ENCODE measurements at places on chromosomes 6 and 20. TPM values are rescaled to one million over a fixed set of nuclear protein-coding genes. Genes with fewer than 3 reads are reported as not detected.

DNA sequence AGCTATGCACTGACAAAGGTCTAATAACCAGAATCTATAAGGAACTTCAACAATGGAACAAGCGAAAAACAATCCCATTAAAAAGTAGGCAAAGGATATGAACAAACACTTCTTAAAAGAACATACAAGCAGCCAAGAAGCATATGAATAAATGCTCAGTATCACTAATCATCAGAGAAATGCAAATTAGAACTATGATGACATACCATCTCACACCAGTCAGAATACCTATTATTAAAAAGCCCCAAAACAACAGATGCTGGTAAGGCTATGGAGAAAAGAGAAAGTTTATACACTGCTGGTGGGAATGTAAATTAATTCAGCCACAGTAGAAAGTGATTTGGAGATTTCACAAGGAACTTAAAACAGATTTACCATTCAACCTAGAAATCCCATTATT, 211.8 kb downstream of the EDN1 start:
- no peak for DNase-seq
- H3K27ac ChIP-seq, result no peak overlapping the region
- no peaks in the 10 kb centered on the region for H3K27me3 ChIP-seq
- no peak overlapping the region for H3K4me3 ChIP-seq

DNA sequence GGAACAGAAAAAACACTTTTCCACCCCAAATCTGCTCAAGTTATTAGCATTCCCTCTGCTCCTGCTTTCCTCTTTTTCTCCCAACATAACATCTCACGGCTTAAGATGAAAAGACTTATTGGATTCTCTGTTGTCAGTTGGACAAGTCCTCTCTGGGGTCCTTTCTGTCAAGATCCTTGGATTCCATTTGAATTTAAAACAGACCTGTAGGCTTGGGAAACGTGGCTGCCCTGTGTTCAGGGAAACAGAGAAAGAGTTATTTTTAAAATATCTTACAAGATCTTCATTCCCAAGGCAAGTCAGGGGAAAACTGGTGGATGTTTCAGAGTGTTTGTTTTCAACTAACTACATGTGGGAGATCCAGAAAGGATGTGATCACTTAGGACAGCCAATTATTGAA, 322.9 kb downstream of the SAMD5 start:
- H3K4me1 ChIP-seq, result no peaks in the 10 kb centered on the region
- H3K4me3 ChIP-seq, result no peak overlapping the region
- peaks cover 5% of the 10 kb centered on the region for H3K27me3 ChIP-seq
- DNase-seq, result no peak
- no peaks in the 10 kb centered on the region for H3K36me3 ChIP-seq

The CCN6 gene
- total RNA-seq, result not detected

GRCh38 chr6:34031625-34032383, 114.1 kb downstream of the GRM4 start:
- H3K4me1 ChIP-seq, result no peaks in the 10 kb centered on the region
- H3K36me3 ChIP-seq, result no peaks in the 10 kb centered on the region
- DNase-seq, result no peak
- H3K27me3 ChIP-seq, result peaks cover 18% of the 10 kb centered on the region
- H3K27ac ChIP-seq, result no peak overlapping the region
- H3K4me3 ChIP-seq, result no peak overlapping the region

GRCh38 chr6:38567436-38567835, 72.3 kb downstream of the BTBD9 start:
- no peaks in the 10 kb centered on the region for H3K36me3 ChIP-seq
- H3K4me3 ChIP-seq, result no peak overlapping the region
- H3K27ac ChIP-seq, result no peak overlapping the region
- no peaks in the 10 kb centered on the region for H3K27me3 ChIP-seq
- peak; percentile 74 for DNase-seq
- peaks cover 14% of the 10 kb centered on the region for H3K4me1 ChIP-seq

DNA sequence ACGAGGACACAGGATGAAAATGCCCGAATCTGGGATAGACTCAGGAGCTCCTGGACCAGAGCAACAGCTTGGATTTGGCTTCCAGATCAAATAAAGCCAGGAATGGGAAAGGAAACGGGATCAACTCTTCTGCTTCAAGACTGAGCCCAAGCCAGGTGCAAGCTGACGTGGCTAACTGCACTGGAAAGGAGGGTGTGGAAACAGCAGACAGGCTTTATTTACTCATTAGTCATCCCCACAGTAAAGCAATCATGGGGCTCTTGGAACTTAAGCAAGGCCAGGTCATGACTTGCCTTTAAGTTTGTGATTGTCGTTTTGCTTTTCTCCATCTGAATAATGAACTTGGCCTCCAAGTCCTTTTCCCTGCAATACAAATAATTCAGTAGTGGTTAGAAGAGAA, 45.2 kb downstream of the KIF16B start:
- H3K4me1 ChIP-seq, result peaks cover 3% of the 10 kb centered on the region
- no peak for DNase-seq
- no peak overlapping the region for H3K27ac ChIP-seq
- no peak overlapping the region for H3K4me3 ChIP-seq
- H3K27me3 ChIP-seq, result no peaks in the 10 kb centered on the region

GRCh38 chr6:16474772-16475493, 236.5 kb downstream of the GMPR start:
- H3K27me3 ChIP-seq, result no peaks in the 10 kb centered on the region
- DNase-seq, result no peak
- peaks cover 10% of the 10 kb centered on the region for H3K4me1 ChIP-seq
- H3K4me3 ChIP-seq, result no peak overlapping the region
- H3K27ac ChIP-seq, result no peak overlapping the region

The TRIM31 gene
- not detected for total RNA-seq

The TSHZ2 gene
- total RNA-seq, result 4.9 TPM

DNA sequence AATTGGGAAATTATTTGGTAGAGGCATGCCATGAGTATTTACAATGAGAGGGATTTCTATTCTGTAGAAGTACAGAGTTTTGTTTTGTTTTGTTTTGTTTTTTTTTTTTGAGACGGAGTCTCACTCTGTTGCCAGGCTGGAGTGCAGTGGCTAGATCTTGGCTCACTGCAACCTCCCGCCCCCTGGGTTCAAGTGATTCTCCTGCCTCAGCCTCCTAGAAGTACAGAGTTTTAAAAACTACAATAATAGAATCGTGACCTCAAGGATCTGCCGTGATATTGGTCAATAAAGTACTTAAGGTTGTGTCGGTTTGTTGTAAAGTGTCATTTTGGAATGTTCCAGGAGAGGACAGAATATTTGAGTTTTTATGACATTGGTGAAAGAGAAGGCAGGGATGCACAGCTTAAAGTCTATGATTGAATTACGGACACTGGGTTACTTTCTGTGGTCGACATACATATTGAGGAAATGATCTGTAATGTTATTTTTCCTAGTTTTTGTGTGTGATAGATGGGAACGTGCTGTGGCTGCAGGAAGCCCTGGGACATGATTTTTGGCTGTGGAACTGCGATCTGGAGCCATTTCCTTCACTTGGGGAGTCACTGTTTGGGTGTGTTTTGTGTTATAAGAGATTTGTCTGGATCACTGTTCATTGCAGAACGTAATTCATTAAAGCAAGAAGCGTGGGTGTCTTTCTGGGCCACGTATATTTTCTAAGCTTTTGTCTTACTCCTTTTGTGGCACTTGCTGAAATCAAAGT, 59.6 kb downstream of the TIAM2 start:
- H3K4me1 ChIP-seq, result no peaks in the 10 kb centered on the region
- H3K27me3 ChIP-seq, result no peaks in the 10 kb centered on the region
- no peak overlapping the region for H3K27ac ChIP-seq
- H3K4me3 ChIP-seq, result no peak overlapping the region

DNA sequence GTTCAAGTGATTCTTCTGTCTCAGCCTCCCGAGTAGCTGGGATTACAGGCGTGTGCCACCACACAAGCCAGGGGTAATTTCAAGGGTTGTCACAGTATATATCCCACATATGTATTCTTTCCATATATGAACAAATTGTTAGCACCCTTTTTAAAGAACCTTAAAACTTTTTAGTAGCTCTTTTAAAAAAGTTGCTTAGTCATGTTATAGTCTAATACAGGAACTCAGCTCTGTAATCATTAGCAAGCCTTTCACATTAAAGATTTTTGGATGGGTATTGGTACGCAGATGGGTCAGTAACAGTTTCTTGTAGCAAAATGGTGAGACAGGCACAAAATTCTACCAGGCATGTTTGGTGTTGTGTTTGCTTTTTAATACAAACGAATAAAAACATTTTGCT, 10.9 kb downstream of the AMD1 start:
- peaks cover 77% of the 10 kb centered on the region for H3K4me1 ChIP-seq
- DNase-seq, result no peak
- H3K27me3 ChIP-seq, result no peaks in the 10 kb centered on the region
- H3K4me3 ChIP-seq, result no peak overlapping the region
- peak overlapping the region; percentile 42 for H3K27ac ChIP-seq

DNA sequence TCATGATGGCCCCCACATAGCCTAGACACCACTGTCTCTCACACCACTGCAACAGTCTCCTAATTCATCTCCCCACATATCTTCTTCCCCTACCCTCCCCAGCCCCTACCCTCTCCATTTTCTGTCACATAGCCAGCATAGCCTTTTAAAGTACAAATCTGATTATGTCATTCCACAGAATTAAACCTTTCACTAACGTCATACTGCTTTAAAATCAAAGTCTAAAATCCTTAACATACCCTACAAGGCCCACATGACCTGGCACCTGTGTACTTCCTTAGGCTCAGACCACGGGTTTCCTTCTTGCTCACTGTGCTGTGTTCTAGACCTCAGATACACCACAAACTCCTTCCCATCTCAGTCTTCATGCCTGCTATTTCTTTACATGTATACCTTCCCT, 5.9 kb downstream of the OSTM1 start:
- H3K36me3 ChIP-seq, result peaks cover 22% of the 10 kb centered on the region
- peaks cover 10% of the 10 kb centered on the region for H3K4me1 ChIP-seq
- no peak for DNase-seq
- no peaks in the 10 kb centered on the region for H3K27me3 ChIP-seq

GRCh38 chr20:1083431-1084080, 34.8 kb upstream of the PSMF1 start:
- H3K27ac ChIP-seq, result no peak overlapping the region
- H3K27me3 ChIP-seq, result no peaks in the 10 kb centered on the region
- no peaks in the 10 kb centered on the region for H3K36me3 ChIP-seq
- DNase-seq, result no peak
- no peaks in the 10 kb centered on the region for H3K4me1 ChIP-seq

The C20orf96 gene
- total RNA-seq, result 4.5 TPM

The ADGRF1 gene
- not detected for total RNA-seq

- H3K4me1 ChIP-seq, result no peaks in the 10 kb centered on the region
- no peaks in the 10 kb centered on the region for H3K36me3 ChIP-seq
- no peak overlapping the region for H3K27ac ChIP-seq
- no peak overlapping the region for H3K4me3 ChIP-seq
Measured at GRCh38 chr6:76684875-76685274, 612.4 kb upstream of the IMPG1 start.

DNA sequence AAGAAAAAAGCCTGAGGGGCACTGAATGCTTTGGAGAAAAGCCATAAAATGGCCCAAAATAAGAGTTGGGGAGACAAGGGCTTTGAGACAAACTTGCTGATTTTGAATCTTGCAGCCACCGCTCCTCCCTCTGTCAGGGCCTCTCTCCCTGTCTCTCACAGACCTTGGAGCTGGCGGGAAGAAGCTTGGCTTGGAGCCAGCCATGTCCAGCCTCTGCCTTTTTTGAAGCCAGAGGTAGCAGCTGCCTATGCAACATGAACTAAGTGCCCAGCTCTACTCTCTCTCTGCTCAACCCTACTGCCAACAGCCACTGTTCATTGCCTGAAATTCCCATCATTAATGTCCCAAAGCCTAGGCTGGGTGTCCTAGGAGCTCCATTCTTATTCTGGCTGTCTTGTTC, 63.7 kb upstream of the CTNNBL1 start:
- H3K27ac ChIP-seq, result no peak overlapping the region
- H3K36me3 ChIP-seq, result no peaks in the 10 kb centered on the region
- peak; percentile 12 for DNase-seq
- H3K4me3 ChIP-seq, result no peak overlapping the region

DNA sequence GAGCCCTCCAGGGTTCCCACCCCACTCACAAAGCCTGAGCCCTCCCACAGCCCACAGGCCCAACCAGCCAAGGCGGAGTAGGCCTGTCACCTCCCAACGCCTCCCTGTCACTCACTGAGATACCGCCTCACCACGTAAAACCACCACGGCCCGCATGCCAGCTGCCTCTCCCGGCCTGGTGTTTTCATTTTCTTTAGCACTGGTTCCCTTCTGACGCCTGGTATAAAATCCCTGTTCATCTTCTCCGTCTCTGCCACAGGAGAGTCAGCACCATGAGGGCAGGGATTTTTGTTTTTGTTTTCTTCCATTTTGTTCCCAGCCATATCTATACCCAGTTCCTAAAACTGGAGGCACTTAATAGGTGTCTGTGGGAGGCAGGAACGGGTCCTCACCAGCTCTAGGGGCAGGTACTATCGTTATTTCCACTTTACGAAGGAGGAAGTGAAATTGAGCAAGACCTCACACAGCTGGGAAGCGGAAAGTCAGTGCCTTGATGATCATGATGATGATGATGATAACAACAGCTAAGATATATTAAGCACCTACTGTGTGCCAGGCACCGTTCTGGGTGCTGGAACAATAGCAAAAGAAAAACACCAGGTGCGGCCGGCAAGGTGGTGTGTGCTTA, 58.6 kb downstream of the SNAI1 start:
- no peak overlapping the region for H3K27ac ChIP-seq
- H3K4me1 ChIP-seq, result peaks cover 11% of the 10 kb centered on the region
- H3K4me3 ChIP-seq, result no peak overlapping the region
- DNase-seq, result no peak
- no peaks in the 10 kb centered on the region for H3K36me3 ChIP-seq

The OR12D3 gene
- total RNA-seq, result not detected

GRCh38 chr20:62921119-62921687, 5.1 kb downstream of the DIDO1 start:
- no peak for DNase-seq
- no peak overlapping the region for H3K4me3 ChIP-seq
- H3K4me1 ChIP-seq, result peaks cover 91% of the 10 kb centered on the region

DNA sequence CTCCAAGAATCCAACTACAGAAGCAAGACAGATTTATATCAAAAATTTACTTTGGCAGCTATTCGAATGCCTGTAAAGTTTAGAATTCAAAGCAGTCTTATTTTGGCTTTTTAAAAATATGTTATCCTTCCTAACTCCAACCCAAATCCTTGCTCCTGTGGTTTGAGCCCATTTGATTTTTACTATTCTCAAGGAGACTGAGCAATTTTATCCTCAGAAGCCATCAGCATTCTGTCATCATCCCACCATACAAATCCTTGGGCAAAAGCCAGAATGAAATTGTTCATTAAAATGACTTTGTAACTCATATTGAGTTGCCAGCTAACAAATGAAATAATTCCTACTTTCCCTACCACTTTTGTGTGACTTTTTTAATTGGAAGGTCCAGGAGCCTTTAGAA, 392.8 kb downstream of the ADGRB3 start:
- H3K4me1 ChIP-seq, result no peaks in the 10 kb centered on the region
- no peak overlapping the region for H3K27ac ChIP-seq
- no peak overlapping the region for H3K4me3 ChIP-seq
- no peaks in the 10 kb centered on the region for H3K36me3 ChIP-seq
- H3K27me3 ChIP-seq, result no peaks in the 10 kb centered on the region
